Activated CD8-positive, alpha-beta memory T cell treated with anti-CD3 and anti-CD28 coated beads for 4 hours (primary cell): ENCODE measurements at places on chromosomes 7 and 10.

- no peak for DNase-seq
Observed at GRCh38 chr10:79318369-79318768, 28.9 kb upstream of the PPIF start.

- peak; percentile 41 for DNase-seq
Observed at GRCh38 chr7:50610521-50611277, 45.5 kb upstream of the DDC start.

GRCh38 chr10:88289342-88289741 lies 293.8 kb downstream of the RNLS start:
- no peak for DNase-seq

GRCh38 chr10:4819707-4820106 lies 6.3 kb upstream of the AKR1E2 start:
- no peak for DNase-seq

DNA sequence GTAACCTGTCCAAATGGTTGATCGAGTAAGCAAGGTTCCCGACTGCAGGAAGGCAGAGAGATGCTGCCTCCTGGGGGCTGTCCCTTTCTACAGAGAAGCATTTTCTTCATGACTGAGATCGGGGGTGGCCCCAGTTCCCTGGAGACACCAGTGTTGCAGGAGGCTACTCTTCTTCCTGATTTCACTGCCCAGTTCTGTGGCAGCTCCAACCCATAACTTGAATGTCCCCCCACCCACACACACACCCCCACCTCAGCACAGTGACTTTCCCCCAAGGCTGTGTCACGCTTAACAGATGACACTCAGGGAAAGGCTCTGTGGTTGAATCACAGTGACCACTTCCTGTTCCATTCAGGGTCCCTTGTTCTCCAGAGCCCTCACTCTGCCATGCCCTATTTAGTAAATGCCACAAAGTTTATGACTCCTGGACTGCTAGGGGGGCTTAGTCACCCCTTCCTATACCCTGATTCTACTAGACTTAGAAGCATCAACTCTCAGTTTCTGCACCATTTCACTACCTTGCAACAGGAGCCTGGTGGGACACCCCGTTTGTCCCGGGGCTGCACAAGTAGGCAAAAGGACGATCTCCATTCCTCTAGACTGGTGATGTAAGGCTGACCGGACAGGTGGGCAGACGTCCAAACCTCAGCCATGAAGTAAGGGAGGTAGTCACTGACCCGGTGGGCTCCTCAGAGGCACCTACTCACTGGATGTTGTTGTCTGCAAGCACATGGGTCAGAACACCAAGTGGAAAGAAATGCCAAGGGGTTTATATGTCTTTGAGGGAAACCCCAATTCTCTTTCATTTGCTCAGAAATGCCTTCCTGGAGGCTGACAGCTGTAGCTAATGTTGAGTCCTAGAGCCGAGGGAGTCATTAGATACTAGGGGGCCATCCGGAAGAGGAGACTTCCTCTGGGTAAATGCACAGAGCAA lies 31.3 kb upstream of the SMC3 start:
- DNase-seq: peak; percentile 64

DNA sequence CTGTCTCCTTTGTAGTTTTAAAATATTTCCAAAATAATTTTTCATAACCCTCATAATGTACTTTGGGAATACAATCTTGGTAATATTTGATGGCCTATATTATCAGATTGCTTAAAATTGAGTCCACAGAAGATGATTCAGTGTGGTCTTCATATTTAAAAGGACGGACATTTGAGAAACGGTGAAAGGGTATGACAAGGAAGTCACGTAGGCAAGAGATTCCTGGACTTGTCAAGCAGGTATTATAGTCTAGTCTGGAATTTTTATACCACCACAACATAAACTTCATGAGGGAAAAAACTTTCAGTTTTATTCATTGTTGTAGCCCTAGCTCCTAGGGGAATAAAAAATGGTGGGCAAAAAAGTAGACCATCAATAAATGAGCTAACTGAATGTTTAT lies 82.3 kb downstream of the KMT2E start:
- no peak for DNase-seq
